ENCODE measurements at places on chromosomes 12 and 14.

DNA sequence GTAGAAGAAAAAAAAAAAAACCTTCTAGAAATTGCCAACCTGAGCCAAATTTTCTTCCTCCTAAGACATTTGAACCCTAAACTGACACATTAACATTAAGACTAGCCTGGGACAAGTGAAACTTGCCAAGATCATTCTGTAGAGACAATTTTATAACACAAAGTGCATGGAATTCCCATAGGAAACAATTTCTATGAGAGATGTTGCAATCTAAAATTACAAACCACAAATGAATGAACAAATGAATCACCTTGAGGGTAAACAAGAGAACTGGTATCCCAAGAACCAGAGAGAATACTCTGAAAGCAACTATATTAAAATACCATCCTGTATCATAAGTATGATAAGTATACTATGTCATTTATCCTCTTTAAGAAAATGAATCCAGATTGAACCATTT, 165.3 kb downstream of the DICER1 start:
- no peak for DNase-seq

- DNase-seq, result no peak
Measured at GRCh38 chr14:93691042-93691780, 97.1 kb downstream of the PRIMA1 start.

- no peak for DNase-seq
Measured at GRCh38 chr14:103228866-103229265, 105.2 kb upstream of the EIF5 start.

GRCh38 chr12:41536813-41537490, 348.8 kb downstream of the PDZRN4 start:
- DNase-seq, result no peak

Measured in WERI-Rb-1 (cell line).